ENCODE measurements at places on chromosomes 7 and 10. TPM values are rescaled to one million over a fixed set of nuclear protein-coding genes. Genes with fewer than 3 reads are reported as not detected.

GRCh38 chr10:101495324-101495925, 92.6 kb downstream of the POLL start:
- H3K36me3 ChIP-seq = no peaks in the 10 kb centered on the region
- H3K4me3 ChIP-seq = no peak overlapping the region
- no peaks in the 10 kb centered on the region for H3K27me3 ChIP-seq
- no peak for DNase-seq
- H3K4me1 ChIP-seq = peaks cover 26% of the 10 kb centered on the region
- no peak overlapping the region for H3K27ac ChIP-seq

DNA sequence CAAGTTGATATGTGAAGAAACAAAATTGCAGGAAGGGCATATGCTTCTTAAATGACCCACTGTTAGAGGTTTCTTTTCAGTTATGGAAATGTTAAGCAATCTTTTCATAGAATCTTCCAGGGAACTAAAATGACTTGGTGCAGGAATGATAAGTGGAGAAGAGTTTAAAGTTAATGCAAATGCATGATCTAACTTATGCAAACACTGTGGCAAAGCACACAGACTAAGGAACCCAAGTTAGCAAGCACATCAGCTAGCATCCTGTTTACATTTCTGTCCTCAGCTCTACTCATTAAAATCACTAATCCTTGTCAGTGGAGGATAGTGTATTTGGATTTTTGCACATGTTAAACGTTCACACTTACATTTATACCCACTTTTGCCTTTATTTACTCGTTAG, 9.3 kb downstream of the CLCN1 start:
- no peak overlapping the region for H3K4me3 ChIP-seq
- no peak overlapping the region for H3K27ac ChIP-seq
- H3K4me1 ChIP-seq = peaks cover 33% of the 10 kb centered on the region

DNA sequence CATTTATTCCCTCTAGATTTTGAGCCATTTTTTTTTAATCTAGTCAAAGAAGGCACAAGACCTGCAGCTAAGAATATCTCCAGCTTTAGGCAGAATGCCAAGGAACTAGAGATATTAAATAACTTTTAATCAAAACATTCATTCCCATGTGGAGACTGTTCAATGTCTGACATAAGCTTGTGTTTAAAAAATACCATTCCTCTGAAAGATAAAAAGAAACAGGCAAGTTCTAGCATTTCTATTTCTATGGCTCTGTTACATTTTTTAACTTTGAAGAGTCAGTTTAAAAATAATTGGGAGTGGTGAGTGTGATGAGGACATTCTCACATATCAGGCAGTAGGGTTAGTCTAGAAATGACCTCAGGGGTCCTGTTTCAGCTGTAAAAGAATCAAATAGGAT, 48.0 kb downstream of the RHOBTB1 start:
- DNase-seq = no peak
- no peak overlapping the region for H3K4me3 ChIP-seq
- no peaks in the 10 kb centered on the region for H3K4me1 ChIP-seq
- H3K36me3 ChIP-seq = no peaks in the 10 kb centered on the region
- no peaks in the 10 kb centered on the region for H3K27me3 ChIP-seq

DNA sequence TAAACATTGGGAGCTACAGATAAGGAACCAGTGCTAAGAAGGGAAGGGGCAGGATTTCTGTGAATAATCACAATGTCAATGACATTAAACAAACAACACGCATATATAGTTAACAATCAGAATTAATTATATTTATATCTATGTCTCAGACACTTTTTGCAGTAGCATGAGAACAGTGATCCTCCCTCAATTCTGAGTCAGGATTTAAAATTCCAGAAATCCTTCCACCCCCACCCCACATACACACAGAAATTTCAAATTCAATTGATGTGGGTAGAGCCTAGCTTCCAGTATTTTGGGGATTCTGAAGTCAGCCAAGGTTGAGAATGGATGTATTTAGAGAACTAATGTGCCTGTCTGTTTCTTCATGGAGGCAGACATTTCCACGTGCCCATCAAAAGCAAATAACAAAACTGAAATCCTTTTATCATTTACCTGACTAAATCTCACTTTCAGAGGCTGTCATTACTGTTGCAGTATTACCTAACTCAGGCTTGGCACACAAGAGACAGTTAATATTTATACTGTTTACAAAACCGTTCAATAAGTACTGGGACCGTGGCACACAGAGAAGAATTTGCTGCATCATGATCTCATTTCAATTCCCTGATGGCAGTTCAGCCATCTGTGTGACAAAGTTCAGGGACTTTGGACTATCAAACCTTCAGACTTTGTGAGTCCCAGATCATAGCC, 116.6 kb upstream of the PALS2 start:
- no peaks in the 10 kb centered on the region for H3K36me3 ChIP-seq
- no peak overlapping the region for H3K27ac ChIP-seq
- no peak overlapping the region for H3K4me3 ChIP-seq
- peaks cover 16% of the 10 kb centered on the region for H3K27me3 ChIP-seq

DNA sequence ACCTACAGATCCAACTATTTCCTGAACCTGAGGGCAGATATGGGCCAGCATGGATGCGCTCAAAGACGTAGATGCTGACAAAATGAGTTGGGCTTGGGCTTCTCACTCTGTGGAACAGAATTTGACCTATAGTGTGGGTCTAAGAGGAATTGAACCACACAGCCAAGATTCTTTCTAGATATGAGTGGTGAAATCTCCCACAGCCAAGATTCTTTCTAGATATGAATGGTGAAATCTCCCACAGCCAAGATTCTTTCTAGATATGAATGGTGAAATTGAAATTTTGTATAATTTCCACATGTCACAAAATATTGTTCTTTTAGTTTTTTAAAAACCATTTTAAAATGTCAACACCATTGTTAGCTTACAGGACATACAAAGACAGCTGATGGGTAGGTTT, 215.4 kb upstream of the LRGUK start:
- no peaks in the 10 kb centered on the region for H3K36me3 ChIP-seq
- H3K27ac ChIP-seq = no peak overlapping the region
- H3K4me3 ChIP-seq = no peak overlapping the region
- DNase-seq = no peak
- H3K4me1 ChIP-seq = no peaks in the 10 kb centered on the region
- H3K27me3 ChIP-seq = no peaks in the 10 kb centered on the region

DNA sequence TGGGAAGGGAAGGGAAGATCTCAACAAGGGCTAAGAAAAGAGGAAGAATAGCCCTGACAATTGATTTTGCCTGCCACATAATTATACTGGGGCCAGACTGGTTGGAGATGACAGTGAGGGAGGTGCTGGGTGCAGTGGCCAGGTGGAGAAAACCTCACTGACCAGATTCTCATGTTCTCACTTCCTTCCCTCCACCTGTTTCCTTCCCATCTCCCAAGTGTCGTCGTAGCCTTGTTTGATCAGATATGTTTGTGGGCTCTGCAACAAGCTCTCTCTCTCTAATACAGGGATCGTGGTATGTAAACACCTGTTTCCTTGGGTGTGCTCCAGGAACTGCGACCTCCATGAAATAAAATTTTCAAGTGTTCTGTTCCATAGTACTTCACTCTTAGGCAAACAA, 60.2 kb downstream of the VCL start:
- no peak for DNase-seq
- peak overlapping the region; percentile 90 for H3K27ac ChIP-seq
- H3K27me3 ChIP-seq = no peaks in the 10 kb centered on the region
- peaks cover 20% of the 10 kb centered on the region for H3K36me3 ChIP-seq

- H3K36me3 ChIP-seq = no peaks in the 10 kb centered on the region
- no peak overlapping the region for H3K27ac ChIP-seq
- H3K27me3 ChIP-seq = peaks cover 99% of the 10 kb centered on the region
- no peak overlapping the region for H3K4me3 ChIP-seq
Observed at GRCh38 chr7:35251606-35252310, 2.1 kb downstream of the TBX20 start.

- peaks cover 9% of the 10 kb centered on the region for H3K4me1 ChIP-seq
- H3K36me3 ChIP-seq = no peaks in the 10 kb centered on the region
- H3K27ac ChIP-seq = no peak overlapping the region
- no peak for DNase-seq
Observed at GRCh38 chr7:142511801-142512200, 237.5 kb upstream of the PRSS1 start.

- H3K27ac ChIP-seq = no peak overlapping the region
- H3K4me1 ChIP-seq = no peaks in the 10 kb centered on the region
- no peaks in the 10 kb centered on the region for H3K27me3 ChIP-seq
- H3K4me3 ChIP-seq = no peak overlapping the region
- H3K36me3 ChIP-seq = peaks cover 4% of the 10 kb centered on the region
Observed at GRCh38 chr10:132361581-132362101, 29.6 kb downstream of the LRRC27 start.

GRCh38 chr10:11179516-11180105, 161.9 kb downstream of the CELF2 start:
- DNase-seq = no peak
- H3K4me1 ChIP-seq = peaks cover 22% of the 10 kb centered on the region
- H3K27ac ChIP-seq = no peak overlapping the region
- H3K4me3 ChIP-seq = no peak overlapping the region
- no peaks in the 10 kb centered on the region for H3K27me3 ChIP-seq
- no peaks in the 10 kb centered on the region for H3K36me3 ChIP-seq

- no peak for DNase-seq
- H3K27ac ChIP-seq = no peak overlapping the region
- H3K36me3 ChIP-seq = peaks cover 8% of the 10 kb centered on the region
Observed at GRCh38 chr7:1336509-1336908, 103.8 kb downstream of the UNCX start.

- peaks cover 29% of the 10 kb centered on the region for H3K4me1 ChIP-seq
- no peaks in the 10 kb centered on the region for H3K36me3 ChIP-seq
- H3K27me3 ChIP-seq = no peaks in the 10 kb centered on the region
- DNase-seq = no peak
Observed at GRCh38 chr7:116100626-116101025, 70.1 kb upstream of the TFEC start.

- no peak overlapping the region for H3K27ac ChIP-seq
- H3K4me3 ChIP-seq = no peak overlapping the region
- no peak for DNase-seq
- no peaks in the 10 kb centered on the region for H3K27me3 ChIP-seq
Observed at GRCh38 chr7:4840079-4840501, 21.7 kb downstream of the PAPOLB start.

- peaks cover 76% of the 10 kb centered on the region for H3K4me1 ChIP-seq
- H3K36me3 ChIP-seq = no peaks in the 10 kb centered on the region
- peak overlapping the region; percentile 92 for H3K27ac ChIP-seq
- peaks cover 32% of the 10 kb centered on the region for H3K27me3 ChIP-seq
- DNase-seq = no peak
Observed at GRCh38 chr10:21518641-21519396, 6.7 kb downstream of the SKIDA1 start.

DNA sequence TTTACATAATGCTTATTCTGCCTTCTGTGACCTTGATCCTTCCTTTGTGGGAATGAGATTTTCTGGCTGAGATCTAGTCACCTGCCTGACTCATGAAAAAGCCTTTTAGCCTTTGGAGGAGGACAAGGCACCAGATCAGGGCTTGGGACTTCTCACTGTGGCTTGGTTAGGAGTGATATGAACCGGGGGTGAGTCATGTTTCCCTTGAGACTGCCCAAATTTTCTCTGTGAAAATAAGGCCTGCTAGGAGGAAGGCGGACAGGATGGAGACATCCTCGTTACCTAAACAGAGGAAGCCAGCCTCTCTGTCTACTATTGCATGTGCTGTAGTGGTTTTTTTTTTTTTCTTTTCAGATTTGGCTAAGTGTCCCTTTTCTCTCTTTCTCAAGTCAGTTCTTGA, 57.8 kb downstream of the EVX1 start:
- H3K36me3 ChIP-seq = no peaks in the 10 kb centered on the region
- DNase-seq = no peak
- peaks cover 9% of the 10 kb centered on the region for H3K4me1 ChIP-seq
- H3K27me3 ChIP-seq = no peaks in the 10 kb centered on the region

SBDS gene
- total RNA-seq = 24.5 TPM

SEMA4G gene
- 13.0 TPM for total RNA-seq

C10orf90 gene
- 0.85 TPM for total RNA-seq

CNTNAP2 gene
- total RNA-seq = 63.8 TPM

CLRN3 gene
- not detected for total RNA-seq

OR2A5 gene
- total RNA-seq = not detected
